Brain microvascular endothelial cell (primary cell): ENCODE measurements at places on chromosomes 2 and 18.
A peak's percentile ranks its signal among the peaks of the same experiment; 100 is the strongest.

GRCh38 chr2:57396355-57397098 lies 650.1 kb upstream of the VRK2 start:
- no peak for DNase-seq

DNA sequence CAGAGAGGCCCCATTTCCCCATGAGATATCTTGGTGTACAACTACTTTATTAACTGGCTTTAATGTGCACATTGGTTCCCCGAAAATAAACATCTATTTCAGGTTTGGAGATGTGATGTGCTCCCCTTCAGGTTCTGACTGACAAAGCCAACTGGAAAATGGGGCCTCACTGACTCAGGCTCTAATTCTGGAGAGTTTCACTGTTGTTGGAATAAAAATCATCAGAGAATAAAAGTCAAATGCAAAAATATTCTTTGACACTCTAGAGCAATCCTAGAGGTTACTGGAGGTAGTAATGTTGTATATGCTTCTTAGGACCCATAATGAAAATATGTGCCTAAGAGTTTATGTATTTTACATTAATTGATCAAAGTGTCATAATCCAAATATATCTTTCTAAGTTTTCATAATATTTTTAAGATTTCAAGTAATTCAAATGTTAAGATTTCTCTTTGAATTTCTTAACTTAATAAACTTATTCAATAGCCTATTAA lies 189.9 kb upstream of the COL3A1 start:
- peak; percentile 22 for DNase-seq

- DNase-seq: peak; percentile 12
These were observed 30.9 kb upstream of the REEP1 start for GRCh38 chr2:86368161-86368824.

DNA sequence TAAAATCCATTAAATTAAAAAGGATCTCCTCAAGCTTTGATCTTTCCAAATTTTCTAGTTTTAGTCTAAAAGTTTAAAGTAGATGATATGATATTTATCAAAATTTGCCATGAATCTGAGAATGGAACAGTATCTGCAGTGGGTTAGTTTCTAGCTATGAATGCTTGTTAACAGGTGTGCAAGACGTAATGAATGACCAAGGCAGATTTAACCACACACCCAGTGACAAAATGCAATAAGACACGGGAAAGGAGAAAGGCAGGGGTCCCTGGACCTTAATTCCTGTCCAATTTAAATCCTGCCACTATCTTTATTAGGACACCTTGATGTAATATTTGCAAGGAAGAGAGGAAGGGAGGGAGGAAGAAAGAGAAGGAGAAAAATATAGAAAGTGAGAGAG lies 30.5 kb upstream of the PEX13 start:
- DNase-seq: no peak

- DNase-seq: no peak
These were observed 18.8 kb downstream of the GPC1 start for GRCh38 chr2:240454106-240454901.

DNA sequence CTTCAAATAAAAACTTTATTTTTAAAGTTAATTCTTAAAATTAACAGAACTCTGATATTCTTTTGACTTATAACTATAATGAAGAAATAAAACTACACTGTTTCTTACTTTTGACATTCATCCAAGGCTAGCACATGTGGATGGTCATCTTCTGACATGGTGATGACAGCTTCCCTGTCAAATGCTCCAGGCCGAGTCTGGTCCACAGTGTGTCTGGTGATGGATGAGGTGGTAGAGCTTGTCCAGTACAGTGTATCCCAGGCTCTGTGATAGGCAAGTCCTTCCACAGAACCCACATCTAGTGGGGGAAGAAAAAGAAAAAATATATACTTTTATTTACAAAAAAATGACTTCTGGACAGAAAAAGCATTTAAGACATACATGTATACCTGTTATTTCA lies 1529.5 kb downstream of the LRP1B start:
- no peak for DNase-seq

- no peak for DNase-seq
These were observed 521.0 kb upstream of the MYT1L start for GRCh38 chr2:2851806-2852777.

DNA sequence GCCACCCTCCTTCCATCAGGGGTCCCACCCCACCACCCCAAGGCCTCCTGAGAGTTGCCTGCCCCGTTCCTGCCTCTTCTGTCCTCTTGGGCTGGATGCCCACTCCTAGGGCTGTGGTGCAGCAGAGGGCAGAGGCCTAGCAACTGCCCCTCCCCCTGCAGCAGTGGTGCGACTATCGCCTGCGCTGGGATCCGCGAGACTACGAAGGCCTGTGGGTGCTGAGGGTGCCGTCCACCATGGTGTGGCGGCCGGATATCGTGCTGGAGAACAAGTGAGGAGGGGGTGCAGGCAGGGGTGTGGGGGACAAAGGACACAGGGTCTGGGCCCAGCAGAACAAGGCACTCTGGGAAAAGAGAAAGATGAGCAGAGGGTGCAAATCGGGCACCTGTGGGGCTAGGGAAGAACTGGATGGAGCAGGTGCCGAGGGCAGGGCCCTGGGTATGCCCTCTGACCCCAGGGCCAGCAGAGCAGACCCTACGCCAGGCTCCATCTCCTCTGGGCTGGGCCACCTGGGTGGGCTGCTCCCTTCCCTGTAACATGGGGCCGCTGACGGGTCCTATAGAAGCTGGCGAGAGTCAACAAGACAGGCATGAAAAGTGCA lies 1.0 kb downstream of the CHRNG start:
- no peak for DNase-seq

DNA sequence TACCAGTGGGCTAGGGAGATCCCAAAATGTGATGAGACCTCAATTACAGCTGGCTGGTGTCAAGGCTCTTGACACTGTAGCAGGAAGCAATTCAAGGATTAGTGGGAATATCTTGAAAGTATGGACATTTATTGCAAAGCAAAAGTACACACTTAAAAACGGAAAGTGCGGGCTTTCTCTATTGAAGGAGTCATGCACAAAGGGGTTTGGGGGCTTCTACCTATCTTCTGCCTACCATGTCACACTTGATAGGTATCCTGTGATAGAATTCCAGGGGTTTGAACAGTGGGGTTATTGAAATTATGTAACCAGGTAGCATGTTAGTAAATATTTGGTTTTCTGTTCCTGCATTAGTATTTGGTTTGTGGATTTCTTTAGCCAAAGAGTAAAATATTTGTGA lies 1652.1 kb upstream of the DDX18 start:
- no peak for DNase-seq

DNA sequence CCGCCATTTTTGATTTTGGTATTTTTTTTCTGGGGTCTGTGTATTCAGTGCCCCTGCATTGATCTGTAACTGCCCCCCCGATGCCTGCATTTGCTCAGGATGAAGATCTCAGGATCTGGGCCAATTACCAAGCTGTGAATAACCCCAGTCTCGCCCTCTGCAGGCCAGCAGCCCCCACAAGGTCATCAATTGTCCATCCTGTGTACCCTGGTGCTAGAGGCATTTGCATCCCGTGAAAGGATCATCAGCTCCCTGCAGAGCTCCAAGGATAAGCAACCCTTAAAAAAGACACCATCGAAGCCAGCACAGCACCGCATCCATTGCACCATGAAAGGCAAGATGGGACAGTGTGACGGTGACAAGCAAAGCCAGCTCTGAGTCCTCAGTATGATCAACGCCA lies 154.1 kb upstream of the KLHL29 start:
- DNase-seq: no peak

DNA sequence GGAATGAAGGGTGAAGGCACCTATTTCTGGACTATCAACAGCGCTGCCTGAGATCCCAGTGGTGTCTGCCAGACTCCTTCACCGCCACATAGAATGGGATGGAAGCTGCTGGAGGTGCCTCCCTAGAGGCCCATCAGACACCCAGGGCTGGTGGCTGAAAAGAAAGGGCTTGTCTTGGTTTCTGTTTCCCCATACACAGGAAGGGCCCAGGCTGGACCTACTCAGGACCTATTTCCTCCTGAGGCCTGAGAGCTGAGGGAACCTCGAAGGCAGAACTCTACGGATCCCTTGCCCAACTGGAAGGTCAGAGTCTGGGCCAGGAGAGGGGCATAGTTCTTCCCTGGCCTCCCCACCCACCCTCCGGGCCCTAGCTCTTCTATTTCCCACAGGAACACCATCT lies 2.9 kb upstream of the CLEC4F start:
- DNase-seq: no peak

DNA sequence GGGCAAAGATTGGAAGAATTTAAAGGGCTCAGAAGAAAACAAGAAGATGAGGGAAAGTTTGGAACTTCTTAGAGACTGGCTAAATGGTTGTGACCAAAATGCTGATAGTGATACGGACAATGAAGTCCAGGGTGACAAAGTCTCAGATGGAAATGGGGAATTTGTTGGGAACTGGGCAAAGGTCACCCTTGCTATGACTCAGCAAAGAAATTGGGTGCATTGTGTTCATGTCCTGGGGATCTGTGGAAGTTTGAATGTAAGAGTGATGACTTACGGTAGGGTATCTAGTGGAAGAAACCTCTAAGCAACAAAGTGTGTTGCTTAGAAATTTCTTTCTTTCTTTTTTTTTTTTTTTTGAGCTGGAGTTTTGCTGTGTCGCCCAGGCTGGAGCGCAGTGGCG lies 6.0 kb upstream of the IL1A start:
- DNase-seq: no peak

GRCh38 chr2:46337208-46337994 lies 40.2 kb downstream of the EPAS1 start:
- no peak for DNase-seq

GRCh38 chr2:862355-862687 lies 88.3 kb upstream of the SNTG2 start:
- DNase-seq: no peak

- no peak for DNase-seq
These were observed 28.6 kb downstream of the RNF144A start for GRCh38 chr2:6945821-6946220.

DNA sequence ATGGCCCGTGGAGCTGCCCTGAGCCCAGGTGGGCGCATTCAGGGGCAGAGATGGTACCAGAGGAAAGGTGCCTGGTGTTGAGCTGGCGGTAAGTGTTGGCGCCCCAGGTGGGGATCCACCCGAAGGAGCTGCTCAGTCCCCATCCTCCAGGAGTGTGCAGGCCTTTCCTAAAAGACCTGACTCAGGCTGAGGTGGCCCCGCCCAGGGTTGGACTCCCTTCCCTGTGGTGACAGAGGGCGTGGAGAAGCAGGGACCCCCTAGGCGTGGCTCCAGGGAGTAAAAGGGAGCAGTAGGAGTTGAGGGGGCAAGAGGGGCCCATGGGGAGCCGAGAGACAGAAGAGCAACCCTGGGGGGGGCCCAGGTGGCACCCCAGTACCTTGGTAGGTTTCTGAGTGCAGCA lies 2.4 kb downstream of the OXER1 start:
- DNase-seq: no peak

DNA sequence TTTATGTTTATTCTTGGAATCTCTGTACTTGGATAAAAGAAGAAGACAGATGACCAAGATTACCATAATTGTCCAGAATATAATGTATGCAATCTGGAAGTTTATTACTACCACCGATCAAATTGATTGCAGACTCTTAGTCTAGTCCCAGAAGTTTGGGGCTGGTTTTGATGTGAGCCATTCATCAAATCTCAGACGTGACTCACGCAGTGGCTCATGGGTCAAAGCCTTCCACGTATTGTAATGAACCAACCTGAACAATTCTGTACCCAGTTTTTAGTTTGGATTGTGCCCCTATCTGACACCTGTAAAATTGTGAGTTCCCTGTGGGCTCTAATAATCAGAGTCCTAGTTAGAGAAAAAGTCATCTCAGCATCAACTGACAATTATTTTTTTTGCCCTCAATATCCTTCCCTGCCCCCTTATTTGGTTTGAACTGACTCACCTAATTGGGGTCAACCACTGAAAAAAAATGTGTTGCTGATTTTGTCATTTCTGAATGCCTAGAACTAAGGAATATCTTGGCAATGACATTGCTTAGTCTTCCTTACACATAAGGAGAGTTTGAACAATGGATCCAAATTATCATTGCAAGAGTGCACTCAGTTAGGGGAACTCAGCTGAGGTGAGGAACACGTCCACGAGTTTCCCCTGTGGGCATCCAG lies 219.5 kb upstream of the NRP2 start:
- no peak for DNase-seq

- DNase-seq: no peak
These were observed 234.5 kb downstream of the RBM43 start for GRCh38 chr2:151027151-151027550.

DNA sequence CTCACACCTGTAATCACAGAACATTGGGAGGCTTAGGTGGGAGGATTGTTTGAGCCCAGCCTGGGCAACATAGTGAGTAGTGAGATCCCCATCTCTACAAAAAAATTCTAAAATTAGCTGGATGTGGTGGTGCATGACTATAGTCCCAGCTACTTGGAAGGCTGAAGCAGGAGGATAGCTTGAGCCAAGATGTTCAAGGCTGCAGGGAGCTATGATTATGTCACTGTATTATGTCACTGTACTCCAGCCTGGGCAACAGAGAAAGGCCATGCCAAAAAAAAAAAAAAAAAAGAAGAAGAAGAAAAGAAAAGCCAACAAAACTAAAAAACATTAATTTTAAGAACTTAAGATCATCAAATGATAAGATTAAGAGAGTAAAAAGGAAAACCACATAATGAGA lies 17.4 kb upstream of the NCOA1 start:
- DNase-seq: no peak

GRCh38 chr2:62362561-62362960 lies 143.4 kb downstream of the TMEM17 start:
- no peak for DNase-seq
